ENCODE measurements at places on chromosomes 2 and 18. TPM values are rescaled to one million over a fixed set of nuclear protein-coding genes. Genes with fewer than 3 reads are reported as not detected.

GRCh38 chr2:222393733-222394267, 30.5 kb upstream of the SGPP2 start:
- DNase-seq: no peak

DNA sequence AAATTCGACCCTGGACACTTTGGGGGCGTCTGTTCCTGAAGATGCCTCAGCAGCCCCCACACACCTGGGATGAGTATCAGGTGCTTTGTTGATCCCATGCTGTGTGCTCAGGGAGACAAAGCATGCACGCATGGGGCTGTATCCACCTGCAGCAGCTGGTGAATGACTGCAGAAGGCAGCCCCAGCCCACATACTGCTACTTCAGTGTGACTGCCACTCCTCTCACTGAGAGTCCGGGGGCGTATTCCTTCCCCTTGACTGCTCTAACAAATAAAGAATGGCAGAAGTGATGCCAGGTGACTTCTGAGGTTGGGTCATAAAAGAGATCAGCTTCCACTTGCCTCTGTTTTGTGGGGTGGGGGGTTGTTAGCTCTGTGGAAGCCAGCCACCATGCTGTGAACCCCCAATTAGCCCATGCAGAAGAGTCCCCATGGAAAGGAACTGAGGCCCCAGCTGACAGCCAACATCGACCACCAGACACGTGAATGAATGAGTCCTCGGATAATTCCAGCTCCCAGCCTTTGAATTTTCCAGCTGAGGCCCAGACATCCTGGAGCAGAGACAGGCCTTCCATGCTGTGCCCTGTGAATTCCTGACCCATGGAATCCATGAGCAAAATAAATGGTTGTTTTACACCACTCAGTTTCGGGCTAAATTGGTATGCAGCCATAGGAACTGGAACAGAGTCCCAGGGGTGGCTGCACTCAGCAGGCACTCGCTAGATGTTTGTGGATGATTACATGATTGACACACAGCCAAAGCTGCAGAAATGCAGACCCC, 289.3 kb downstream of the CELF4 start:
- DNase-seq: no peak

- no peak for DNase-seq
Measured at GRCh38 chr18:68489013-68489792, 225.7 kb downstream of the TMX3 start.

Gene CMPK2
- 0.52 TPM for polyA plus RNA-seq
